ENCODE measurements at places on chromosomes 13 and 19. TPM values are rescaled to one million over a fixed set of nuclear protein-coding genes. Genes with fewer than 3 reads are reported as not detected.

GRCh38 chr13:30864433-30865122 is 41.5 kb upstream of the MEDAG start:
- DNase-seq: no peak

LGALS7 gene
- not detected for total RNA-seq

DNA sequence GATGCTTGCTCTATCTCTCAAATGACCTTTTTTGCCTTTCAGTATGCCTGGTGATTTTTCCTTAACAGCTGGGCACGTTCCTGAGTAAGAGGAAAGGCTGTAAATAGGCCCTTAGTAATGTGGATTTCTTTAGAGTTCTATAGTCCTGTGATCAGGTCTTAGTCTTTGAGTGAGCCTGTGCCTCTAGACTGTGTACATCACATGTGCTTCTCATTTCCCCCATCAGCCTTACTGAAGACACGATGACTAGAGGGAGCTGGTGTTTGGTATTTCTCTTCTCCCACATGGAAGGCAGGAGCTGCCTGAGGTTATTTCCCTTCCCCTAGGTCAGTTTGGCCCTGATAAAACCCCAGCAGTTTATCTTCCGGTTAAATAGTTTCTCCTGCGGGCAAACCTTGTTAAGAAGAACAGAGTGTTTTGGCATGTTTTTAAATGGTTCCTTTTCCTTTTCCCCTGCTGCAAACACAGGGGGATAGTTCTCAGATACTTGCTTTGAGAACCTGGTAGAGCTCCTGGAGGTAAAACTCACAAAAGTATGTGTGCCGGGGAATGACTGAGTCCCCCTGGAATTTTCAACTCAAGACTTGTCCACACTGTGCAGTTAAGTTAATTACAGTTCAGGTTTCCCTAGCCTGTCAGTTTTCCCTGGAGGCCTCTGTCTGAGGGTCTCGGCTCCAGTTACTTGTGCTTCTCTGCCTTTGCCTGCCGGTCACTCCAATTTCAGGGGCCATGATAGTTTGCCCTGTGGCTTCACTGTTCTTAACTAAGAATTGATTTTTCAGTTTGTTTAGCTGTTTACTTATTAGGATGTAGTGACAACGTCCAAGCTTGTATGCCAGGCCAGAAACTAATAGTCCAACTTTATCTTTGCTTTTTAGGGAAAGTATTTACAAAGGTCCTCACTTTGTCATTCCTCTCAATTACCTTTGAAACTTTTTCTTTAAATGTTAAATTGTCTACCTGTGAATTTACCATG is 94.4 kb downstream of the URI1 start:
- DNase-seq: no peak

DNA sequence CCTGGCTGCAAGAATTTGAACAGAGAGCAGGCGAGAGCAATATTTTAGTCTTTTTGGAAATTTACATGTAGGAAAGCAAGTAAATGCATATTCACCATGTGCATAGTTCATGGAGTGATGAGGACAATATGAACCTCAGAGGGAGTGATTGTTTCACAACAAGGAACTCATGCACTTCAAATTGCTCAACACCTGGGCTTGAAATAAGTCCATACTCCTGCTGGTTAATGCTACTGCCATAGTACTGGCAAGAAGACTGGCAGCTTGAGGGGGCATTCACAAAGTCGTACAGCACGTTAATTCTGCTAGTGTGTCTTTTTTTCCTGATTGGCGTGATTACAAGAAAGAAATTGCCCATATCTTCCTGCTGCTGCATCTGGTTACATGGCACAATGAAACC is 267.6 kb downstream of the PCDH17 start:
- no peak for DNase-seq

ZNF808 gene
- total RNA-seq: 30.3 TPM

- DNase-seq: no peak
Measured at GRCh38 chr19:536031-536880, 4.7 kb downstream of the CDC34 start.

DNA sequence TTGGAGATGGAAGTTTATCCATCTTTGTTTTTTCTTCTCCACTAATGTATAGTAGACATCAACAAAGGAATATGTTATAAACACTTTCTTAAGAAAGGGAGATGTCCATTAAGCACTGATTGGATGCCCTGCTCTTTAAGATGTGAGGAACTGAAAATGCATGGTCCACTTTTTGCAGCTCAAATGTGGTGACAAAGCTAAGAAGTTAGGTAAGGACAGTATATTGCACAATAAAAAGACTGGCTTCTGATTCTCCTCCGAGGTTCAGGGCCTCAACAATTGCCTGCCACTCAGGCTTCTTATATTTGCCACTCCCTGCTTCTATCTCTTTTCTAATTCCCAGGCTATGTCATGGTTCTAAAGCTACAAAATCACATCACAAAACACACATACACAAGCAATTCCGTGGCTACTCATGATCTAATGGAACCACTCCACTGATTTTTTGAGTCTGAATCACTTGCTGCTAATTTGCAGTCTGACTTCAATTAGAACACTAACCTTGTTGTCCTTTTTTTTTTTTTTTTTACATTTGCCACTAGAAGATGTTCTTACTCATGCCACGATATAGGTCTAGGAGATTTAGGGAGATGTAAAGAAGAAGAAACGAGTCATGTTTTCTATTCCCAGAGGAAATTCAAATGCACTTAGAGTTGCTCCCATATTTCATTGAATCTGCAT is 29.6 kb upstream of the TNFSF11 start:
- DNase-seq: no peak

ZNF665 gene
- total RNA-seq: 2.2 TPM

SLC25A41 gene
- total RNA-seq: not detected

DNA sequence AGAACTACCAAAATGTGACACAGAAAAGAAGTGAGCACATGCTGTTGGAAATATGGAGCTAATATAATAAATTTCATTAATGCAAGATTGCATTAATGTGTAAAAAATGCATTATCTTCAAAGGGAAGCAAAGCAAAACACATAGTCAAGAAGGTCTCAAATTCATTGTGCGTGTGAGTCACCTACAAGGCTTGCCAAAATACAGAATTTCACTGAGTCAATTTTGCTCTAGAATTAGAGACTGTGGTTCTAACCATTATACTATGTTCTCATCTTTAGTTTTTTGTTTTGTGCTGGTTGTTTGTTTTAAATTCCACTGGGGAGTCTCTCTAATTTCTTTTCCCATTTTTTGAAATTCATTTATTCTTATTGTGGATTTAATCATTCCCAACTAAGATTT is 149.8 kb upstream of the SLITRK1 start:
- DNase-seq: no peak

LGALS14 gene
- total RNA-seq: not detected

CCDC194 gene
- total RNA-seq: not detected

GRCh38 chr19:17948514-17948900 is 15.7 kb downstream of the CCDC124 start:
- no peak for DNase-seq

DNA sequence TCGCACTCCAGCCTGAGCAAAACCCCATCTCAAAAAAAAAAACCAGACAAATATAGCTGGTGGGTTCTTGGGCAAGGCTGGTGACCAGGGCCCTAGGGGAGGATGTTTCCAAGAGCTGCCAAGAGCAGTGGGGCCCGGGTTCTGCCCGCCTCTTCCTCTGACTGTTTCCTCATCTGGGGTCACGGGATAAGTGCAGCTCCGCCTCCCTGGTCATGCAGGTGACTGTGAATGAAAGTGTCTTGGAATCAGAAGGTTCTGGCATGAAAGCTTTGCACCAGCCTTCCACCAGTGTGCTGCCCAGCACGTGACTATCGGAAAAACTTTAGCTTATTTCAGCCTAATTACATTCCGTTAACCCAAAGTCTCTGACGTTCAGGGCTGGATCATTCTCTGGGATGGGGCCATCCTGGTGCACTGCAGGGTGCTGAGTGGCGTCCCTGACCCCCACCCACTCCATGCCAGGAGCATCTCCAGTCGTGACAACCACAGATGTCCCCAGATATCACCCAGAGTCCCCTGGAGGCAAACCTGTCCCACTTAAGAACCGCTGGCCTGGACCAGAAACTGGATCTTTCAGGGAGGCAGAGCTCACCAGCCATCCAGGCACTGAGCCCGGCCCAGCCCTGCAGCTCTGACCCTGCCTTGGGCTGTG is 85.6 kb downstream of the GNG7 start:
- DNase-seq: no peak

DNA sequence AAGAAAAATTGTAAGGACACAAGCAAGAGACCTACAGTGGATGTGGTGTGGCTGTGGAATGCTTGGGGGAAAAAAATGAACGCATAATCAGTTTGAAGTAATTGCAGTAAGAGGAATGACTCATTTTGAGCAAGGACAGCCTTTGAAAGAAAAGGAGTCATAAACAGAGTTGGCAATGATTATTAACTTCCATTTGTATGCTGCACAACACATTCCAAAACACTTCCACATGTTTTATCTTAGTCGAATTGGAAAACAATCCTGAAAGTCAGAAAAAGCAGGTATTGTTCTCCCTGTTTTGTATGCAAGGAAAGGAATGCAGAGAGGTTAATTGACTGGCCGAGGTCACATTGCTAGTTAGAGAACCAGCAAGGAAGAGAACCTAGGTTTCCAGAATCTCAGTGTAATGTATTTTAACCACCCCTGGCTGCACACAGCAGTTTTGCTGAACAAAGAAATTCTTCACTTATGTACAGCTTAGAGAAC is 630.0 kb upstream of the MIR17HG start:
- no peak for DNase-seq

CYP2S1 gene
- total RNA-seq: 0.59 TPM

PEAK3 gene
- total RNA-seq: 1.5 TPM

DNA sequence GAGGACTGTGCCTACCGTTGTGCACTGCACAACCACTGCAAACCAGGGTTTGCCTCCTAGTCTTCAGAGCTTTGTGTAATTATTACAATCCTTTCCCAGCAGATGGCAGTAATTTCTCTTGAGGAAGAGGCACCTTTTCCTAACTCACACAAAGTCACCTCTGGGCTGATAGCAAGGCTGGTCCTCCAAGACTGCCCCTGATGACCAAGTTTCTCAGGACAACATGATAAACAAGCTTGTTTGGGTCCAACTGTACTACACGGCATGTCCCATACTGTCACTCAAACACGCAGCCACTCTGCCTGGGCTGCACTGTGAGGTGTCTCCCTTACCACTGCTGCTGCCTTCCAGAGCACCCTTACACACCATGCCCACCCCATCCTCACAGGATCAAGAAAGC is 39.3 kb downstream of the RFXAP start:
- DNase-seq: no peak

PLPP2 gene
- 0.82 TPM for total RNA-seq

PRODH2 gene
- not detected for total RNA-seq

ZNF98 gene
- total RNA-seq: 0.24 TPM

DNA sequence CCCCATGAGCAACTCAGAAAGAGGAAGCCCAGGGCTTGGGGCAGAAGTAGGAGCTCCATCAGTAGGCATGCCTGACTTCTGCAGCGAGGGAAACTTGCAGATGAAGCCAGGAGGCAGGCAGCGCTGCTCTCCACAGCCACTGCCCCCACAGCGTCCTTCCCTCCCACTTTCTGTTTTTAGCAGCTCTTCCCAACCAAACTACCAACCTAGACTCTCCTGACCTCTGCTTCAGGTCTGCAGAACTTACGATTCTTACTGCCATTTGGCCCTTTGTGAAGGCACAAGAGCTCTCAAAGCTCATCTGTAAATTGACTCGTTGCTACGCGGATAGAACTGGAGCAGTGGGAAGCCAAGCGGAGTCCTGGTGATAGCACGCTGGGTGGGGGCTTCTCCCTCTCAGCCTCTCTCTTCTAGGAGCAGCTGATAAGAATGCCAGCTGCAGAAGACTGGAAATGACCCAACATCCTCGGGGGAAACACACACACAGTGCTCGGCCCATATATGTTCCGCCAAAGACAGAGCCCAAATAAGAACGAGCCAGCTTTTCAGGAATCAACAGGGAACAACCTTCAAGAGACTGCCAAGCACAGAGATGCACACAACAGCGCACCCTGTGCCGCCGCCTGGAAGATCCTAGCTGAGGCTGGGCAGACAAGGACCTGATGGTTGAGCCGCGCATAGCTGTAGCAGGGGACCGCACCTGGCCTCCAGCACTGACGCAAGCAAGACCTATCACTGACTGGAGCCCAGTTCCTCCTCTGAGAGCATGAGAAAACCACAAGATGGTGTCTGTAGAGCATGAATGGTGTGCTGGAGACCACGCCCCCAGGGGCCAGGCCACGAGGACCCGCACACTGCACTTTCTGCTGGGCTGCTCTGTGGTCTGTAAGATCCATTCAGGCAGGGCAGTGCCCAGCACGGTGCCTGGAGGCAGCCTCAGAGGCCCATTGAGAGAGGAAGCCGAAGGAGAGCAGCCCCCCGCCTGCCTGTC is 15.9 kb upstream of the SLC35E1 start:
- DNase-seq: no peak

P2RY11 gene
- total RNA-seq: 0.30 TPM

DNA sequence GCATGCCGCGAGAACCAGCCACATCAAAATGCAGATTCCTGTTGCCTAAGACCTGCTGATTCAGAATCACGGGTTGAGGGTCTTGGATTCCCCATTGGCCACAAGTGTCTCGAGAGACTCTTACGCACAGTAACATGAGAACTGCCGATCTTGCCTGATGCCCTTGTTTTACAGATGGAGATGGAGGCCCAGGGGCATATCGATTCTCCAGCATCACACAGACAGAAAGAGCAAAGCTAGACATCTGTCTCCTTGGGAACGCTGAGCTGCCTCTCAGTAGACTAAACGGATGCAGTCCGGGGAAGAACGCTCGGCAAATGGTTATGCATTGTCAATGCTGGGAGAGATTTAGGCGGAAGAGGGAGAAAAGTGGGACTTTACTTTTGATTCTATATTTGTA is 5.4 kb downstream of the NLRP12 start:
- DNase-seq: no peak

DNA sequence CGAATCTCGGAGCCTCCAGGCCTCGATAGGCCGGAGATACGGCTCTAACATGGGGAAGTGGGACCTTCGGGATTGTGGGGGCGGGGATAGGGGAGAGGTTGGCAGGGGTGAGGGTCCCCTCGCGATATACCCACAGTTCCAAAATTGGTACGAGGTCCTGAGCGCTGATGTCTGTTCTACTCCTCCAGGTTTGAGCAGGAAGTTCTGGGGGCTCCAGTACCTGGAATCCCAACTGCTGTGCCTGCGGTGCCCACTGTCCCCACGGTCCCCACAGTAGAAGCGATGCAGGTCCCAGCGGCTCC is 447 bp downstream of the RBM42 start:
- DNase-seq: no peak

LILRB2 gene
- total RNA-seq: 1.1 TPM

DNA sequence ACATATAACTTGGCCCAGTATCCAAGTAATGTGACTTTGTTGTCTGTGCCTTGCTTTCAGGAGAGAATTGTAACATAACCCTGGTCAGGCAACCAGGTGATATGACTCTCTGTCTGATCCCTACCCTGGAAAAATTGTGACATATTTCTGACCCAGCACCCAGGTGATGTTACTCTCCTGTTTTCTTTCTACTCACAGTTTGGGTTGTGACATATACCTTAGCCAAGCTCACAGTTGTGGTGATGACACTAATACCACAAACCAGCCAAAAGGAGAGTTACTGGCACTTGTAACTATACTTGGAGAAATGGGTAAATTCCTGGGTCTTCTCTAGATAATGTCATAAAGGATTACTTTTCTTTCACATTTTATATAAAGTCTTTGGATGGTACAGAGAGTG is 14.3 kb upstream of the ZNF254 start:
- no peak for DNase-seq
